Activated CD4-positive, alpha-beta T cell treated with anti-CD3 and anti-CD28 coated beads, Interleukin-2, amount 50 U/mL, for 24 hours (primary cell): ENCODE measurements at places on chromosomes 13 and 19.
A peak's percentile ranks its signal among the peaks of the same experiment; 100 is the strongest.

- DNase-seq = no peak
Observed at GRCh38 chr19:31338069-31338776, 11.0 kb downstream of the TSHZ3 start.

- DNase-seq = no peak
Observed at GRCh38 chr13:95279016-95279415, 22.2 kb downstream of the ABCC4 start.

DNA sequence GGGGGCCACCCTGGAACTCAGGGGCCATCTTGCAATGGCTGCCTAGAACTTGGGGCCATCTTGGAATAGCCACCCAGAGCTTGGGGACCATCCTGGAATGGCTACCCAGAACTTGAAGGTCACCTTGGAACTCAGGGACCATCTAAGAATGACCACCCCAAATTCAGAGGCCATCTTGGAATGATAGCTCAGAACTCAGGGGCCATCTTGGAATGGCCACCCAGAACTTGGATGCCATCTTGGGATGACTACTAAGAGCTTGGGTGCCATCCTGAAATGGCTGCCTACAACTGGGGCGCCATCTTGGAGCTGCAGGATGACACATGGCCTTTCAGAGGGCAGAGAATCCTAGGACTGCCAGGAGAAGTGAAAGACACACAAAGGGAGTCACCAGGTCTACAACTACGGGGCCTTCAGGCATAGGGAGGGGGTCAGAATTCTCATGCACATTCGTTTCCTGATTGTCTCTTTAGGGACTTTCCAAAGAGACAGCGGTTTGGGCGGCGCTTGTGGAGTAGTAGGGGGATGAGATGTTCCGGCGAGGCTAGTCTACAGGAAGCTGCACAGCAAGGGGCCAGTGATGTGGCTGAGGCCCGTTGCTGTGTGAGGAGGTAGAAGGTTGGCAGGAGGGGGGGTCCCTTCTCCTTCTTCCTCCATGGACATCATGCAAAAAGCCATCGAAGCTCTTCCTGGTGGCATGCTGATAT is 125.0 kb downstream of the IER2 start:
- DNase-seq = no peak

- DNase-seq = no peak
Observed at GRCh38 chr13:21556051-21556450, 47.9 kb downstream of the MICU2 start.

DNA sequence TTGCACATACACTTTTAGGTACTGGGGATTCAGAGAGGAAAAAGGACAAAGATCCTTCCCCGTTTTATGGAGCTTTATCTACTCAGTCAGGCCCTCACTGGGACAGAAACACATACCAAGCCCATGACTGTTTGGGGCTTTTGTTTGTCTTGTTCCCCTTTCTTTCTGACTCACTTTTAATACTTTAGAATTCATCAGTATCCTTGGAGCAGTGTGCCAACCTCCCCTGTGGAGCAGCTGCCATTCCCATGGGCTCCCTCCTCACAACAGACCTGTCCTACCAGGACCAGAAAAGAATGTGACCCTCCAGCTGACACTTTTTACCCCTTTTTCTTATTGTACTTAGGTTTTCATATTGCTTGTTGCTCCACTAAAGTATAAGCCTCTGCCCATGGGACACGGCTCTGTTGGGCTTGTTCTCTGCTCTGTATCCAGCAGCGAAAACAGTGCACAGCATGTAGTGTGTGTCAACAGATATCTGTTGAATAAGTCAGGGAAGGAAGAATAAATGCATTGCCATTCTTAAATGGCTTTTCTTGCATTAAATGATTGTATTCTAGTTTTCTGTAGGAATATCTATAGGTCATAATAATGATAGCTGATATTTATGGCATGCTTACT is 431.1 kb downstream of the EFNB2 start:
- no peak for DNase-seq

GRCh38 chr19:35267818-35268535 is 785 bp upstream of the USF2 start:
- peak; percentile 58 for DNase-seq

- no peak for DNase-seq
Observed at GRCh38 chr19:17687857-17688784, at the start of gene UNC13A. TSS of gene UNC13A (minus strand) at chr19:17688354. CDS start at chr19:17688199, 155 bp downstream.

GRCh38 chr19:17765069-17765618 is 13.9 kb downstream of the FCHO1 start:
- no peak for DNase-seq

GRCh38 chr19:46970815-46971214 is 48.8 kb upstream of the NPAS1 start:
- DNase-seq = no peak

- no peak for DNase-seq
Observed at GRCh38 chr13:39326469-39327171, 276.4 kb downstream of the LHFPL6 start.

GRCh38 chr19:20365146-20365545 is 198.1 kb downstream of the ZNF486 start:
- no peak for DNase-seq

- no peak for DNase-seq
Observed at GRCh38 chr13:111282425-111282824, 38.0 kb upstream of the TEX29 start.

DNA sequence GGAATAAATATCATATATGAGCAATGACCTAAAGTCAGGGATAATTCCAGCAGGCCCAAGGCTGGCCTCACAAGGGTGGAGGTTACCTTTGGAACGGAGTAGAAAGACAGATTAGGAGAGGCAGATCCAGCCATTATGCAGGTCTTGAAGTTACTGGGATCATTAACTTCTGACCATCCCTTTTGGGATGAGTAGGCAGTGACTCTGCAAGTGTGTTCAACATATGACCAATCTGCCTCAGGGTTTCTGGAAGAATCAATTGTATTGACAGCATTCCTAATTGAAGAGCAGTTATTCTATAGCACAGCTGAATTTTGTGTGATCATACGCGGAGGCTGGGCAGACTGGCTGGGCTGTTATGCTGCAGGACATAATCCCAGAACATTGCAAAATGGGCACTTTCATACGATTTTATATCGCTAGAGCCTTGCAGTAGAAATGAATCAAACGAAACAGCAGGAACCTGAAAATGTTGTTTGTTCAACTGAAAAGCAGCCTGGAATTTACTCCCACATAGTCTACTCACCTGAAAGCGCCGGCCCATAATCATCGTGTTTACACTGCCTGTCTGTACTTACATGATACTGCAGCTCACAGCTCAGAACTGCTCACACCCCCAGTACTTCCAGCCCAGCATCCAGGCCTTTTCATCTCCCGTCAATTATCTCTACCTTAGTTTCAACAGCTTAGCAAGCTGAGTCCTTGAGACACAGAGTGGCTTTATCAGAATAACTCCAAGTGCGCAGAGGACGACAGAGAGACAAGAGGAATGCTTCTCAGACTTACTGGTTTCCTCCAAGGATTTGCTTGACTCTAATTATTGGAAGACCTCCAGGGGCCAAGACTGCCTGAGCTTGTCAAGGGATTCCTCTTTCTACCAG is 556.1 kb downstream of the EFNB2 start:
- no peak for DNase-seq

- no peak for DNase-seq
Observed at GRCh38 chr13:95073747-95074311, 227.4 kb downstream of the ABCC4 start.

DNA sequence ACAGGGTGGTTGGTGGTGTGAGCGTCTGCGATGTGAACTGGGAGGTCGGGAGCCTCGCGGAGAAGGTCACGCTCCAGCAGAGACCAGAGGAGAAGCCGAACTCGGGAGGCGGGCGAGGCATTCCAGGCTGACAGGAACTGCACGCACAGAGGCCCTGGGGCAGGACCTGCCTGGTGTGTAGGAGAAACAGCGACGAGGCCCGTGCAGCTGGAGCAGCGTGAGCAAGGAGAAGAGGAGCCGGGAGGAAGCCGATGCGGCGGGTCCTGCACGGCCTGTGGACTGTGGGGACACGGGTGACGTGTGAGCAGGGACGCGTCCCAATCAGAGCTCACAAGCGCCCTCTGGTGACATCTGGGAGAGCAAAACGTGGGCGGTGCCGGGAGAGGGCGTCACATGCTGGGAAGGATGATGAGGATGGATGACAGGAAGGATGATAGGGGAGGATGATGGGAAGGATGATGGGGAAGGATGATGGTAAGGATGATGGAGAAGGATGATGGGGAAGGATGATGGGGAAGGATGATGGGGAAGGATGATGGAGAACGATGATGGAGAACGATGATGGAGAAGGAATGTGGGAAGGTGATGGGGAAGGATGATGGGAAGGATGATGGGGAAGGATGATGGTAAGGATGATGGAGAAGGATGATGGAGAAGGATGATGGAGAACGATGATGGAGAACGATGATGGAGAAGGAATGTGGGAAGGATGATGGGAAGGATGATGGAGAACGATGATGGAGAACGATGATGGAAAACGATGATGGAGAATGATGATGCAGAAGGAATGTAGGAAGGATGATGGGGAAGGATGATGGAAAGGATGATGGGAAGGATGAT is 16.1 kb upstream of the MADCAM1 start:
- no peak for DNase-seq

- no peak for DNase-seq
Observed at GRCh38 chr13:63288576-63288975, 1872.9 kb upstream of the PCDH20 start.

GRCh38 chr13:24495151-24495729 is 17.3 kb downstream of the PARP4 start:
- no peak for DNase-seq

- DNase-seq = no peak
Observed at GRCh38 chr13:77184455-77184854, 142.4 kb downstream of the MYCBP2 start.
